ENCODE measurements at places on chromosomes 7 and 10.

- no peak for DNase-seq
These were observed 4.5 kb downstream of the PTER start for GRCh38 chr10:16441173-16441840.

GRCh38 chr10:100728928-100729861 is 16.2 kb upstream of the PAX2 start:
- no peak for DNase-seq

GRCh38 chr7:22146961-22147512 is 201.3 kb upstream of the CDCA7L start:
- DNase-seq, result no peak

- DNase-seq, result no peak
These were observed 286.7 kb downstream of the DPP6 start for GRCh38 chr7:154338701-154339506.

GRCh38 chr10:33913194-33913593 is 578.7 kb upstream of the NRP1 start:
- DNase-seq, result no peak
